ENCODE measurements at places on chromosomes 5 and 9. TPM values are rescaled to one million over a fixed set of nuclear protein-coding genes. Genes with fewer than 3 reads are reported as not detected.

PHAX gene
- total RNA-seq: 22.4 TPM

ANGPTL2 gene
- total RNA-seq: 10.1 TPM

QRFP gene
- total RNA-seq: not detected

CD74 gene
- total RNA-seq: 5.4 TPM

TMEFF1 gene
- total RNA-seq: 1.2 TPM

ZBTB26 gene
- 3.4 TPM for total RNA-seq

CRHBP gene
- not detected for total RNA-seq

HMCN2 gene
- total RNA-seq: not detected

PPWD1 gene
- total RNA-seq: 13.6 TPM

RNF20 gene
- total RNA-seq: 16.5 TPM

BNC2 gene
- total RNA-seq: 27.3 TPM

TEX48 gene
- total RNA-seq: not detected

PIP5K1B gene
- total RNA-seq: not detected

PRLR gene
- total RNA-seq: 0.16 TPM

MACIR gene
- 4.6 TPM for total RNA-seq

CXCL14 gene
- total RNA-seq: not detected

PCDHGA8 gene
- 0.65 TPM for total RNA-seq

TSSK1B gene
- 0.26 TPM for total RNA-seq

F12 gene
- 1.0 TPM for total RNA-seq

SHISAL2B gene
- total RNA-seq: not detected

ISL1 gene
- not detected for total RNA-seq

TMEM252 gene
- not detected for total RNA-seq

PCDHB7 gene
- total RNA-seq: under 0.01 TPM

S1PR3 gene
- 89.6 TPM for total RNA-seq

IL5 gene
- not detected for total RNA-seq

GDA gene
- total RNA-seq: 2.2 TPM

FOXD4L4 gene
- total RNA-seq: 0.08 TPM

GPR151 gene
- not detected for total RNA-seq

CATSPER3 gene
- not detected for total RNA-seq

GRPEL2 gene
- total RNA-seq: 7.9 TPM

LOX gene
- 125 TPM for total RNA-seq

FBXL7 gene
- total RNA-seq: 16.7 TPM

IGFBPL1 gene
- total RNA-seq: not detected

LHX3 gene
- total RNA-seq: not detected

AJM1 gene
- total RNA-seq: 0.88 TPM

C9orf50 gene
- total RNA-seq: 0.13 TPM

HTR1A gene
- total RNA-seq: not detected

KYAT1 gene
- 15.1 TPM for total RNA-seq

IL3 gene
- not detected for total RNA-seq

POLR1E gene
- total RNA-seq: 34.0 TPM
